Foreskin fibroblast (primary cell): ENCODE measurements at places on chromosomes 11 and 22.

- no peak for DNase-seq
Measured at GRCh38 chr22:44870021-44870420, 117.6 kb downstream of the ARHGAP8 start.

DNA sequence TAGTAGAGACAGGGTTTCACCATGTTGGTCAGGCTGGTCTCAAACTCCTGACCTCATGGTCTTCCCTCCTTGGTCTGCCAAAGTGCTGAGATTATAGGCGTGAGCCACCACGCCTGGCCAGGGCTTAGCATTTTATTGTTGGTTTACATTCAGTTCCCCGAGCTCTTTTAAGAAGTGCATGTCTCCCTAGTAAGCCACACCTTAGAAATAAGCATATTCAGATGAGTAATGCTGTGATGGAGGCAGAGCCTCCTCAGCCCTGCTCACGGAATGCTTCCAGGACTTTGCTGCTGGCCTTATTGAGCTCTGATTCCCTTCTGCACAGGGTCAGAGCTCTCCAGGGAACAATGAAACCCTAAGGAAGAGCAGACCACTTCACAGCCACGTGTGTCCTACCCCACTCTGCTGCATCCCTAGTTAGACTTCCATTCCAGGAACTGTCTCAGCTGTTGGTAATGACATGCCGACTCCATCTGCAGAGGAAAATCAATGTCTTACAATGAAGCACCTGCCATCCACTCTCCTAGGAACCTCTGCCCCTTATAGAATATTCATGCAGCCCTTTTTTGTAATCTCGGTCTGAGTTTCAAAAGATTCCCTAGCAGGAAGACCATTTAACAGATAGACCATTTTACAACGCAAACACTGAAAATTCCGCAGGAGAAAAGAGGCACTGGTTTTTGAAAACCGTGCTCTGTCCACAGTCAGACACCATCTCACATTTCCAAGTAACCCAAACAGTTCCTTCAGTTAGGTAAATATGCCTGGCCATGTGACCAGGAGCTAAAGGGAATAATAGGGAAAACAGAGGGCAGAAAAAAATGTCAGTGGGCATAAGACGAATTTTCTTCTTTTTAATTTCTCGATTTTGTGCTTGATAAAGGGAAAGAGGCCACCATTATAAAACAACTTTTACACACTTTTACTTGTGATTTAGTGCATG lies 1.7 kb upstream of the JAM3 start:
- DNase-seq, result peak; percentile 28

DNA sequence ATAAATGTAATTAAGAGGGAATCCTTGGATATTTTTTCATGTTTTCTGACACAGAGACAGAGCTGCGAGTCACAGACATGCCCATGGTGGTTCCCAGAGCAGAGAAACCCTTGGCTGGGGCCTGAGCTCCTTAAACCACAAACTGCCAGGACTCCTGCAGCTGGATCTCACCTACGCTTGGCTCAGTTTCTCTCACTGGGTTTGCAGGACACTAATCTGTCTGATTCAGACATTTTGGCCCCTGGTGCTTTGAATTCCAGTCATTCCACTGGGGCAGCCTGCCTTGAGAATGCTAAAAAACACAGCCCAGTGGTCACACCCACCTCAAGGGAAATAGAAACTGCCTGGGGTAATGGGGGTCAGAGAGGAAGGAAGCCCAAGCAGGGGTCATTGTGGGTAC lies 122.6 kb downstream of the CCDC81 start:
- DNase-seq, result peak; percentile 22

- peak; percentile 35 for DNase-seq
Measured at GRCh38 chr11:120801801-120802689, 221.9 kb upstream of the TBCEL start.

DNA sequence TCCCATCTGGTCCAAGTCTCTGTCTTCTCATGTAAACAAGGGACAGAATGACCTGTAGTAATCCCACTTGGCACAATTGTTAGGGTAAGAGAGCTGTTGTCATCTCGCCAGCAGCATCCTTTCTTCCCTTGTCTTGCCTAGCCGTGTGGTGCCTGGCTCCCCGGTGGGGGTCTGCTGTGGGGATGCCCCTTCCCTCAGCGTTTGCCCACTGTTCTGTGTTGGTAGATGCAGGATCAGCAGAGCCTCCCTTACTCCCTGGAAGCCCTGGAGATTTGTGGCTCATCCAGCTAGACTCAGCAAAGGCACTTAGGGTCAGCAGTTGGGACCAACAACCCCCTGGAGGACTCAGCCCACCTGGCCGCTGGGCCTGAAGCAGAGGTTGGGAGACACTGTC lies 13.0 kb downstream of the ACO2 start:
- DNase-seq, result no peak

DNA sequence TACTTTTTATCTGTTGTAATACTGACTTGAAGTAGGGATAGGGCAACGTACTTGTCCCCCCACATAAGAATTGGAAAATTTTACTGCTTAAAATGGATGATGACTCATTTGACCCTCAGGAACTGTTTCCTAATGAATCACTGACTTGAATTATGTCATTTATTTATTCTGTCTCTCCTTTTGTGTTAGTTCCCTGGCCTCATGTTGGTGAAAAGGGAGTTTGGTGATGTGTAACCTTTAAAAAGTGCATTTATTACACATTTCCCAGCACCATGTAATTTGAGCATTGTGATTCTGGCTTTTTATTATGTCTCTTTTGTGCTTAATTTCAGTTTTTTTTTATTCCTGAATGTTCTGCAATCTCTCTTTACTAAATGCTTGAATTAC lies 20.3 kb upstream of the PGM2L1 start:
- peak; percentile 76 for DNase-seq

GRCh38 chr22:27480487-27480886 lies 321.1 kb downstream of the MN1 start:
- no peak for DNase-seq

- DNase-seq, result no peak
Measured at GRCh38 chr11:70641369-70641768, 243.0 kb downstream of the CTTN start.

GRCh38 chr11:126310200-126310991 lies 6.5 kb downstream of the DCPS start:
- peak; percentile 74 for DNase-seq

DNA sequence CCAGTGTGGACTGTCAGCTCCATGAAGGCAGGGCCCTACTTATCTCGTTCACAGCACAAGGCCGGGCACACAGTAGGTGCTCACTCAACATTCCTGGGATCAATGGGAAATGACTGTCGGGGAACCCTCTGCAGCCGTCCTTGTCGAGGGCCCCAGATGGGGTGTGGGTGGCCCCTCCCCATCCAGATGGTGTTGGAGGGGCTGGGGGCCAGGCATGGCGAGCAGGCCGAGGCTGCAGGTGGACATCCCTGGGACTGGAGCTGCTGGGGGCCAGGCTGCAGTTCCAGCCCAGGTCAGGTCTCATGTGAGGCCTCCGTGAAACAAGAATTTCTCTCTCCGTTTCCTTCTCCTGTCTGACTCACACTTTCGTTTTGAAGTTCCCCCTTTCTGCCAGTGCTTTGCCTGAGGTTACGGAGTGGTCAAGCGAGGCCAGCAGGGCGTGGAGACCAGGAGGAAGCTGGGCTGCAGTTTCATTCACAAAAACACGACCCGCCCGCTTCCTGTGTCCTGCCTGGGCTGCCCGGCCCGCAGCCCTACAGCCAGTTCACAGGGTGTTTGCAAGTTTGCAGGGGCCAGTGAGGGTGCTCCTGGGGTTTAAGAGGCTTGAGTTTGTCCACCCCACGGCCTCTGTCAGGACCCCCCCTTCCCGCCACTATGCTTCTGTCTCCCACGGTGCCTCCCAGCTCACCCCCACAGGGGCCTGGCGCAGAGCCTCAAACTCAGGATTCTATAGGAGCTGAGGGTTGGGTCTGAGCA lies 4.5 kb downstream of the MYEOV start:
- DNase-seq, result peak; percentile 96

DNA sequence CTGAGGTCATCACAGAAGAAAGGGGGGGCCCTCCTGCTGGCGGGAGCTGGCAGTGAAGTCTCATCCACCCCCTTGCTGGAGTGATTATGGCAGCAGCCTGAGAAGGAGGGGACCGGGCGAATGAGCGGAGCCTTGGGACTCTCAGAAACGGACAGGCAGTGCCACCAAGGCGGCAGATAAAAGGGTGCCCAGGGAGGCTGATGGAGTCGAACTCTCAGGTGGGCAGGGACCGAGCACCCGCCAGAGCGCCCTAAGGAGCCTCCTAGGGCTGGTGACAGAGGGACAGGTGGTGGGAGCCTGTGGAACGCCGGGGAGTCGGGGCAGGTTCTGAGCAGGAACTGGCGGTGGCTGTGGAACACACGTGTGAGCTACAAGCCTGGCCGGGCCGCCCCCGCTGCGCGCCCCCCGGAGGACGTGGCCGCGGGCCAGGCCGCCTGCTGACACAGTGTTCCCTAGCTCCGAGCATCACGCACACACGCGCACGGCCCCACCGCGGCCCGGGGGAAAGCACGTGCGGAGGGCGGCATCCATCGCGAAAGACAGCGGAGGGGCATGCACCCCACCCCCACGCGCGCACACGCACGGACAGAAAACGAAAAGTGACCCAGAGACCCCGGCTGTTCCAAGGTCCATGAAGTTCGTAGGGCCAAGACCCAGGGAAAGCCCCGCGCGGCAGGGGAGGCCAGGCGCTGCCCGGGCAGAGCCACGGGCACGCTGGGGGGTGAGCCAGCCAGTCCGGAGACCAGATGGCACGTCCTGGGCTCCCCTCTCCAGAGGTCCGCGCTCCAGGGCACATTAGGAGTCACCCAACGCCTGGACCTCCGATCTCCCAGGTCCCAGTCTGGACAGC lies 1.0 kb downstream of the VWCE start:
- DNase-seq, result peak; percentile 85

GRCh38 chr11:30045921-30046577 lies 29.2 kb upstream of the KCNA4 start:
- DNase-seq, result no peak

- peak; percentile 71 for DNase-seq
Measured at GRCh38 chr11:12581923-12582322, 92.3 kb upstream of the TEAD1 start.

GRCh38 chr22:36277482-36278291 lies 24.8 kb downstream of the APOL1 start:
- DNase-seq, result no peak

GRCh38 chr11:47485107-47485506 lies 36.2 kb upstream of the RAPSN start:
- no peak for DNase-seq
